ENCODE measurements at places on chromosomes 4 and X. TPM values are rescaled to one million over a fixed set of nuclear protein-coding genes. Genes with fewer than 3 reads are reported as not detected.

GRCh38 chr4:81030061-81030980 lies at the start of gene BMP3:
TSS of gene BMP3 (plus strand) at chr4:81030708. CDS start at chr4:81031285, 577 bp downstream.
- DNase-seq = peak; percentile 2

DNA sequence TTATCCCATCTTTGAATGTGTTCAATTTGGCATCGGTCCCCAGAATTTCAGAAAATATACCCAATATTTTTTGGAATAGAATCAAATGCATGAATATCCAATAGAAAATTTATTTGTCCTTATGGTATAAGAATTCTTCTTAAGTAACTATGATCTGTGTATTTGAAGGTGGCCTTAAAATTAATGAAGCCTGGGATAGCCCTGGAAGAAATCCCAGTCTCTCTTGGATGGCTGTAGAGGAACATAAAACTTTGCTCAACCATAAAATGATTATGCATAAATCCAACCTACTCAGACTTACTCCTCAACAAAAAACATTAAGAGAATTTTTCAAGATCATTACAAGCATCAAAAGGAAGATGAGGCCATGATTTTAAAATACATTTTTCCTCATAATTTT lies 269.4 kb upstream of the SMIM31 start:
- no peak for DNase-seq

GRCh38 chrX:63327788-63328187 lies 23.3 kb downstream of the SPIN4 start:
- no peak for DNase-seq

DNA sequence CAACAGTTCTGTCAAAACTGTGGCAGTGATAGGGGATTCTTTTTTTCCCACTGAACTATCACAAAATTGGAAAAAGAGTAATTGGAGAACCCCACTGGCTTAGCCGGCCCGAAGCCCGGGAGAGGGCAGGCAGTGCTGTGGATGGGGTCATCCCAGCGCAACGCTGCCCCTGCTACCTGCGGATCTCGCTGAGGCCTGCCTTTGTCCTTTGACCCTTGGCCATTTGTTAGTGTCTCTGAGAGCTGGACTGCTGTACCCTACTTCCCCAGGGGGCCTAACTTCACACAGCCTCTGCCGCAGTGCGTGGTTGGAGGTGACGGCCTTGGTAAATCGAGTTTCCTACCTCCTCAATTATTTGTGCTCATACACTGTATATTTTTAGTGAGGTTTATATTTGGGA lies 43.0 kb upstream of the MSANTD1 start:
- no peak for DNase-seq

Gene ARSH
- not detected for total RNA-seq

Data from activated T-cell treated with anti-CD3 and anti-CD28 coated beads, Interleukin-2, amount 50 U/mL, for 72 hours (primary cell).